ENCODE measurements at places on chromosomes 1 and 21.

DNA sequence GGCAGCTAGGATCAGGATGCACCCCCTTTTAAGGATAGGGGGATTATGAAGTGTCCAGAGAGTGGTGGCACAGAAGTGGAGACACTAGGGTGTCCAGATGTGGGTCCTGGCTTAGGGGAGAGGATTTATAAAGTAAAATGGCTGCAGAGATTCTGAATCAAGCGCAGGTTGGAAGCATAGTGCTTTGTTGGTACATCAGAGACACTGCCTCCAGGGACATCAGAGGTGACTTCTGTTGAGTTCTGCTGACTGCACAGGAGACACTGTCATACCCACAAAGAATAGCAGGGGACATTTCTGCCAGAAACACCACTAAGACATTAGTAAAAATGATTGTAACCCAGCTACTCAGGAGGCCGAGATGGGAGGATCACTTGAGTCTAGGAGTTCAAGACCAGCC is 16.4 kb downstream of the GPR137B start:
- no peak for DNase-seq

GRCh38 chr1:154999571-155000410 is 2.8 kb upstream of the ZBTB7B start:
- no peak for DNase-seq

GRCh38 chr1:65421351-65422025 is 1.0 kb downstream of the LEPR start:
- DNase-seq = no peak

DNA sequence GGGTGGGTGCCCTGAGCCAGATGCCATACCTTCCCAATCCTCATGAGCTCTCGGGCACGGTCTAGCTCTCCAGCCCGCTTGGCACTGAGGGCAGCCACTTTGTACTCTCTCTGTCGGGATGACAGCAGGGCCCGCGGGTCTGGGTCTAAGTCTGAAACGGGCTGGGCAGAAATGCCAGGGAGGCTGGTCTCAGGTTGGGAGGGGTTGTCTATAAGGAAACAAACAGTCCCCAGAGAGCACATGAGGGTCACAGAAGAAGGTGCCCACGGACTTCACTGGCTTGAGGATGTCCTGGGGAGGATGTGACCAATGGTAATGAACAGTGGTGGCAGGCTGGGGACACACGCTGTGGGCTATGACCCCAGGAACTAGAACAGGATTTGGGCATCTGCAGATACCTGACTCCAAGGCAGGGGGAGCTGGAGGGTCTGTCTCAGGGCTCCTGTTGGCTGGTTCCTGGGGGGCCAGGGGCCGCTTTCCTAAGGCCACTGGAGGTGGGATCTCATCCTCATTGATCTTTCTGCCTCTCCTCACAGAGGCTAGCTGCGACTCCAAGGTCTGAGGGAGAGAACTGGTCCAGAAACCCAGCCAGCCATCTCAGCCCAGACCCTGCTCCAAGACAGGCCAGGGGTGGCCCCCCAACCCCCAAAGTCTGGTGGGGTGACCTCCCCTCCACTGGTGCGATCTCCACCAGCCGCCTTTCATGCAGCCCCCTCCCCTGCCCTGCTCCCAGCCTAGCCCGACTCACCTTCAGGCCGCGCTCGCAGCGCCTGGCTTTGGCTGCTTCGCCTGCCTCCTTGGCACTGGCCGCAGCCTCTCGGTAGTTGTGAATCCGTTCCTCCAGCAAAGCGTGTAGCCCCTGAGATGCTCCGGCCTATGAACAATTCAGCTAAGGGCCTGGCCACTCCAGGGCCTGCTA is 6.1 kb downstream of the CC2D1B start:
- DNase-seq = no peak

GRCh38 chr1:77534456-77534855 is 148.0 kb downstream of the ZZZ3 start:
- DNase-seq = no peak

GRCh38 chr1:193545171-193545570 is 358.8 kb upstream of the B3GALT2 start:
- no peak for DNase-seq

- DNase-seq = no peak
These were observed 3.7 kb downstream of the SCAF4 start for GRCh38 chr21:31728191-31728590.
